ENCODE measurements at places on chromosomes 1 and 21.

GRCh38 chr1:235919833-235920441, 53.2 kb upstream of the LYST start:
- no peak for DNase-seq

GRCh38 chr1:224582041-224582440, 34.1 kb upstream of the CNIH3 start:
- no peak for DNase-seq

- no peak for DNase-seq
Measured at GRCh38 chr1:96934282-96934681, 212.7 kb downstream of the PTBP2 start.

- DNase-seq, result no peak
Measured at GRCh38 chr21:44492567-44493385, 37.5 kb downstream of the LRRC3 start.

DNA sequence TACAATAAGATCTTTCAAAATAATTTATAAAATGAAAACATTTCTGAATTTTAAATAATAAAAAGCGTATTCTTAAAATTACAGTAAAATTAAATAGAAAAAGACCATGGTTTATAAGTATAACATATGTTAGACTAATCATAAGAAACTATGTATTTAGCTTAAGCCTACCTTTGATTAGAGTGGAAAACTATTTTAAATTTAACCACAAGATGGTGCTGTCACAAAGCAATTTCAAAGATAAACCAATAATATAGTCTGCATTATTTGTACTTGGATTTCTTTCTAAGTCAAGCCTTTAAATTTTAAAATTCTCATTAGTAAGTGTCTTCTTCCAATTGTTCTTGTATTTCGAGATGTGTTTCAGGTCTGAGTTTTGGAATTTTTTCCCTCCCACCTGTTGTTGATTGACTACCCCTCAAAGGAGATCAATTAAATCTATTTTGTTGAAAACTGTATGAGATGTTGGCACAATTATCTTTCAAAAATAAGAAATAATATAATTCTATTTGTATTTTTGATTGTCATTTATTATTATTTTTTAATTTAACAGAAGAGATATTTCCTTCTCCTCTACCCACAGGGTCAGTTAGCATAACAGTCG, 459.8 kb downstream of the KCNT2 start:
- peak; percentile 5 for DNase-seq

- DNase-seq, result no peak
Measured at GRCh38 chr1:174877208-174877673, 122.5 kb upstream of the CACYBP start.

- no peak for DNase-seq
Measured at GRCh38 chr1:224804220-224804619, 125.3 kb upstream of the DNAH14 start.

GRCh38 chr1:110559157-110559556, 40.2 kb upstream of the KCNA10 start:
- DNase-seq, result no peak

DNA sequence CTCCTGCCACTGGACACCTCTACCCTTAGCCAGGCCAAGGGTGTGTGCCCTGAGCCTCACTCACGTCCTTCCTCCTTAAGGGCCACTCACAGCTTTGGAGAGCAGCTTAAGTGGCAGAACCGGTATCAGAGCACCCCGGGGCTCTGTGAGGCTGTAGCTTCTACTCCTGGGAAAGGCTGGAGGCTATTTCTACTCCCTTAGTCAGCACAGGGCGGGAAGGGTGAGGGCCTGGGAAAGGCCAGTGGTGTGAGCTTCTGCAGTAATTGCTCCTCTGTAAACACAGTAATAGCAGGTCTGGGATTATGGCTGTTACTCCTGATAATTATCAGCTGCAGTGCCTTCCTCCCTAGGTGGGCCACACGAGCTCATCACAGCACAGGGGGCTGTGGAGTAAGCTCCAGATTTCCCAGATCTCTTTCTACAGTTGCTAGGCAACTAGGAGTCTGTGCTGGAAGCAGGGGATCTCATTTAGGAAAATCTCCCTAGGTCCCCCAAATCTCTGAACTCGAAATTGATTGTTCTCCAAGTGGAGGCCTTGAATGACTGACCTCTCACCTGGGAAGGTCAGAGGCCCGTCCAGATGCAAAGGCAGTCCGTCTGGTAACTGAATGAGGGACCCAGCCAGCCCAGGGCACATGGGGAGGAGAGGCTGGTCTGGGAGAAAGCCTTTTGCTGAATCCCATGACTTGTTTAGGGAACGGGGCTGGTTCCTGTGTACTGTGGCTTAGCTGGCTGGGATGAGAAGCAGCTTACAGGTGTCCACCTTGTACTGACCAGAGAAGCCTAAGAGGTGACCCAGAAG, 29.3 kb downstream of the IER5 start:
- no peak for DNase-seq

- no peak for DNase-seq
Measured at GRCh38 chr1:64597113-64597512, 127.2 kb downstream of the CACHD1 start.

DNA sequence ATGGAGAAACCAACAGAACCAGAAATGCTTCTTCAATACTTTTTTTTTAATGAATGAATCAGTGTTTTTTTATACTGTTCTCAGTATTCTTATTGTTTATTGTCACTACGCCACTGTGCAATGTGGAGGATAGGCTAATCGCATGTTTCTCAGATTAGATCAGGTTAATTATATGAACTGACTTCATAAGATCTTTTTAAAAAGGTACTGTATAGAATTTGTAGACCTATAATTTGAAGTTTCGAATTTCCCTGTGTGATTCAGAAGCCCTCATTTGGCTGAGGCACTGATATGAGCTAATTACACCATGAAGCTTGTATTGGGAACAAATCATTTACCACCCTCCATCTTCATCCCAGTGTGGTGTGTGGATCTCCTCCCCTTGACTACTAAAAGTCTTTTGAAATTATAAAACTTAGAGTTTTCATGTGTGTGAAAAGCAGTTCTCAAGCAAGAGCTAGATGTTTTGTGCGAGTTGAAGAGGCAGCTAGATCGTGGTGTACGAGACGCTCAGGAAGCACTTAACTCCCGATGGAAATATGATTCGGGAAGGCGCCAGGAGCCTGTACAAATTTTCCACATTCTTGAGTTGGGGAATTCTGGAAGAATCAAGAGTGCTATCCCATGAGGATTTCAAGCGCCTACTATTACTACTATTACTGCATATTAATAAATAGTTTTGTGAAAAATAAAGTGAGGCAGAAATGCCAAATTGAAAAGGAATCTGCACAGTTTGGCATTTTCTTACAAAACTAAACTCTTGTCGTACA, 52.1 kb upstream of the KCNE2 start:
- DNase-seq, result no peak

- no peak for DNase-seq
Measured at GRCh38 chr1:39892601-39893595, 8.8 kb downstream of the MYCL start.

DNA sequence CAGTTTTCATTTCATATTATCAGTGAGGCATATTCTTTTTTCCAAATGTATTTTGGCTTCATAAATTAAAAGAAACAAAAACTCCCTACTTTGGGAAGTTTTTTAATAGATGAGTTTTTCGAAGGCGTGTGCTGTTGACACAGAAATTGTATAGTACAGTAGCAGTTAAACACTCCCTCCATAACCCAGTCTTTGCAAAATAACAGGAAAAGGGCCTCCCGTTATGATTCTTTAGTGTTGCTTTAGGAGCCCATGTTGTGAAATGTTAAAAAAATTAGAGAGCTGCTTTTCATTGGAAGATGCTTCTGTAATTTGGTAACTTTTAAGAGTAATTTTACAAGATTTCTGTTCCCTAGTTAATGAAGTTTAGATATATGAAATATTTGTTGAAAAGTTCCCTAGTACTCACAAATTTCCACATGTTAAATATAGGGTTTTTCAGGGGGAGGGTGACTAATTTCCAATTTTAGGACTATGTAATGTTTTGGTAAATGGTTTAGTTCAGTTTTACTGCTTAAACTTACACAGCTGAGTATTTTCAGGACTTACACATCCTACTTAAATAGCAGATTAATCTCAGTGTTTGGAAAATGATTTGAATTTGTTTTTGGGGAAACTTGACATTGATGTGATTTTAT, 2.0 kb downstream of the CAMSAP2 start:
- no peak for DNase-seq

GRCh38 chr1:1039145-1039910, 19.4 kb downstream of the AGRN start:
- DNase-seq, result no peak

DNA sequence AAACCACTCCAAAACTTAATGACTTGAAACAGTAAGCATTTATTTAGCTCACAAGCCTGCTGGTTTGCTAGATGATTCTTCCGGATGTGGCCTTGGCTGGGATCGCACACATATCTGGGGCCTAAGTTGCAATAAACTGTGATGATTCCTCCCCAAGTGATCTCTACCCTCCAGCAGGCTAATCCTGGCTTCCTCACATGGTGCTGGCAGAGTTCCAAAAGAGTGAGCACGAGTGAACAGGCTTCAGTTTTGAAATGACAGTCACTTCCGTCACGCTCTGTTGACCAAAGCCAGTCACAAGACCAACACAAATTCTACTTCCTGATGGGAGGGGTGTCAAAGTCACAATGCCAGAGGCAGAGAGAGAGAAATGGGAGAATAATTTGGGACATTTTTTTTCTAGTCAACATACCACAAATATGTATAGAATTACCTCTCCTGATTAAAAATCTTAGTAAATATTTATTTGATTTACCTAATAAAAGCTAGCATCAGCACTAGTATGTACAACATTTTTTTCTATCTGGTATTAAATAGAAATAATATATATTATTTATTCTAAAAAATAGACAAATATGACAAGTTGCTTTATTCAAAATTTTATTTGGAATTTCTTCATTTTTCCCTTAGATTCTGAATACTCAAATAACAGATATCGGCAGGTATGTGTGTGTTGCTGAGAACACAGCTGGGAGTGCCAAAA, 292.7 kb downstream of the TPR start:
- DNase-seq, result peak; percentile 63

DNA sequence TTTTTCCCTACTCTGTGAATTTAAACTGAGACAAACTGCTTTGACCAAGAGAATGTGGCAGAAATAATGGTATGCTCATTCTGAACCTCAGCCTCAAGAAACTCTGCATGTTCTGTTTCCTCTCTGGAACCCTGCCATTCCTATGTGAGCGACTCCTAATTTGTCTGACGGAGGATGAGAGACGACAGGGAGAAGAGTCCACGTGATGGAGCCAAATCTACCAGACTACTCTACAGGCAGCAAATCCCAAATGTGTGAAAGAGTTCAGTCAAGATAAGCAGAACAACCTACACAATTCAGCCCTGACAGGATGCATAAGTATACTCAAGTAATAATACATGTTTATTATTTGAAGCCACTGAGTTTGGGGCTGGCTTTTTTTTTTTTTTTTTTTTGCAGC, 153.5 kb downstream of the DPYD start:
- no peak for DNase-seq

GRCh38 chr1:40922969-40923368, 56.5 kb upstream of the CTPS1 start:
- no peak for DNase-seq

- no peak for DNase-seq
Measured at GRCh38 chr1:44672254-44672955, 1.9 kb downstream of the TMEM53 start.

- no peak for DNase-seq
Measured at GRCh38 chr1:31855038-31855845, 39.4 kb upstream of the SPOCD1 start.

DNA sequence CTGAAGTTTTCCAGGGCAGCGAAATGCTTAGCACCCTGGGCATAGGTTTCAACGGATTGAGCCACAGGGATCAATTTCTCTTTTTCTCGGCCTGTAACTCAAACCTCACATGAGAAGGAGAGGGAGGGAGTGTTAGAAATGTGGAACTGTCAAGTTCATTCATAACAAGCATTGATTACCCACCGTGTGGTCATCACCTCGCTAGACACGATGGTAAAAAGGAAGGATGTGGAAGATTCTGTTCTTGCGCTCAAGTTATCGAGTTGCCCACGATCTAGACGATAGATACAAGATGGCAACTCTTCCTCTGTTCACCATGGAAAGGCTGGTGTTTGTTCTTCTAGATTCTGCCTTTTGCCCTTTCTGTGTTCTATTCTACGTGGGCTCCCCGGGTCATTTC, 4.0 kb upstream of the RCAN3 start:
- DNase-seq, result no peak

DNA sequence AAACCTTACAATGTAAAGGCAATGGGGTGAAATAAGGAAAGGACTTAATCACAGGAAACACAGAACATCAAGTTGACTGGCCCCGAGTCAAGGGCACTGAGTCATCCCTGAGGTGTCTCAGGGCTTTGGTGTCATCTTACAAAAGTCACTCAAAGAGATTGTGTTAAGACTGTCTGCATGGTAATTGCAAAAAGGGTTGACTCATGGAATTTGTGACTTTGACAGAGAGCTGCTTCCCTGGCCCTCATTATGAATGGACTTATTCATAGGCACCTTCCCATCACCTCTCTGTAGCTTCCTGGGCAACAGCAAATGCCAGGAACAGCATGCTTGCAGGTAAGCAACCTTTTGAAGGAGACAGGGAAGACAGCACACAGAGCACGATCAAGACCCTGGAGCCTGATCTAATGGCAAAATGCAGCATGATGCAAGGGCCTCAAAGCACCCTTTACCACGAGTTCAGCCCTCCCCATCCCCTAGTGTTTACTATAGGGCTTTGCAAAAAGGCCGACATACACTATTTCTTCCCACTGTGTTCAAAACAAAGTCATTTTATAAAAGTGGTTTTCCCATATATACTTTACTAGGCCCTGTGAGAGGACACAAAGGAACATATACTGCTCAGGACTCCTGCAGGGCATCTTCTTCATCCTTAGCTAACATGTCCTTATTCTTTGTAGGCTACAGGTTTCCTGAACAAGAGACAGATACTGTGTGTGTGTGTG, 17.1 kb downstream of the ZP4 start:
- no peak for DNase-seq

DNA sequence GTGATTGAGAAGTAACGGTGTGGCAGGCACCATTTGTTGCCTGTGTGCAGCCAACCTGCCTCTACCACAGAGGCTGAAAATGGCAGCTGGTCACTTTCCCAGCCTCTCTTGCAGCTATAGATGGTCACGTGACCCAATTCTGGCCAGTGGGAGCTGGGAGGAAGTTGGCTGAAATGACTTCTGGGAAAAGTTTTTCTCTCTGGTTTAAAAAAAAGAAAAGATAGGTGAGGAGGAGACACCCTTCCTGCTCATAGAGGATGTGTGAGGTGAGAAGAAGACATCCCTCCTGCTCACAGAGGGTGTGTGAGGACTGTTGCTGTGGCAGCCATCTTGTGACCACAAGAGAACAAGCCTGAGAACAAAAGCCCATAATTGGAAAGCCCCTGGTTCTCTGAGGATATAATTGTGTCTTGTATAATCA, 122.8 kb downstream of the SYF2 start:
- DNase-seq, result no peak

DNA sequence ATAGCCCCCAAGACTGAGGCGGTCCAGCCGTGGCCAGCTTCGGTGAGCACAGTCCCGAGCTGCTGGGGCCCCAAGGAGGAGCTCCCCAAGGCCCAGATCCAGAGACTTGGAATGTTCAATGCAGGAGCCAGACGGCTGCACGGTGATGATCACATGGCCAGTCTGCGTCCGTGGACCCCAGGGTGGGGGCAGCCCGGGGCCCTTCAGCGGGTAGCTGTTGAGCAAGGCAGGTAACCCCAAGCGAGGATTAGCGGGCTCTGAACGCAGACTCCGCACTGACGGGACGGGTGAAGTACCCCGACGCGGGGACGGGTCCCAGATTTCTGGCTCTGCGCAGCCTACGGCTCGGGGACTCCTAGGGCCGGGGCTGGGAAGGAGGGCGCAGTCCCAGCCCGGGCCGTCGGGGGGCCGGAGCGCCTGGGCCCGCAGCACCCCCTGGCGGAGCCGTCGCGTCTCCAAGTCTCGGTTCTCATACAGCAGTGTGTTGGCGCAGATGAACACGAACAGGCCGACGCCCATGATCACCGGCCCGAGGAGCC, 2.7 kb downstream of the TMEM200B start:
- peak; percentile 69 for DNase-seq

- DNase-seq, result no peak
Measured at GRCh38 chr1:57350610-57351009, 73.2 kb downstream of the DAB1 start.
